CD4-positive, alpha-beta T cell treated with Interleukin-2 at 100 ng/mL for 4 hours (primary cell): ENCODE measurements at places on chromosomes 11 and 22.

- no peak for DNase-seq
Observed at GRCh38 chr11:64097468-64098317, 62.0 kb downstream of the FLRT1 start.

DNA sequence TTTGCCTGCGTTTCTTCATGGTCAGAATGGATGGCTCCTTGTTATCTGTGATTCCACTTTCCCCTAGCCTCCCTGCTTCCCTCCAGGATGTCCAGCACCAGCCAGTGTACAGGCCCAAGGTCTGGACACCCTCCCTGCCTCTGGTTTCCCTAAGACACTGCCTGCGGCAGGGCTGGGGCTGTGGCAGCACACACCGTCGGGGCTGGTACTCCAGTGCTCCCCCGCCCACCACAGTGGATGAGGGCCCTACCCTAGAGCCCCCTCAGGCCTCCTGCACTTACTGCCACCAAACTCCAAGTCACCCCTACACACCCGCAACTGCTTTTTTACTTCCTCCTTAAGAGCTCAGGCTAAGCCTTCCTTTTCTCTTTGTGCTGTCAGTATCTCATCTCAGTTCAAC is 28.9 kb downstream of the ZNF214 start:
- no peak for DNase-seq

- DNase-seq = no peak
Observed at GRCh38 chr11:55503449-55503848, 50.8 kb upstream of the OR4C15 start.

GRCh38 chr11:61890529-61891330 is 615 bp downstream of the FADS3 start:
- DNase-seq = peak; percentile 16

DNA sequence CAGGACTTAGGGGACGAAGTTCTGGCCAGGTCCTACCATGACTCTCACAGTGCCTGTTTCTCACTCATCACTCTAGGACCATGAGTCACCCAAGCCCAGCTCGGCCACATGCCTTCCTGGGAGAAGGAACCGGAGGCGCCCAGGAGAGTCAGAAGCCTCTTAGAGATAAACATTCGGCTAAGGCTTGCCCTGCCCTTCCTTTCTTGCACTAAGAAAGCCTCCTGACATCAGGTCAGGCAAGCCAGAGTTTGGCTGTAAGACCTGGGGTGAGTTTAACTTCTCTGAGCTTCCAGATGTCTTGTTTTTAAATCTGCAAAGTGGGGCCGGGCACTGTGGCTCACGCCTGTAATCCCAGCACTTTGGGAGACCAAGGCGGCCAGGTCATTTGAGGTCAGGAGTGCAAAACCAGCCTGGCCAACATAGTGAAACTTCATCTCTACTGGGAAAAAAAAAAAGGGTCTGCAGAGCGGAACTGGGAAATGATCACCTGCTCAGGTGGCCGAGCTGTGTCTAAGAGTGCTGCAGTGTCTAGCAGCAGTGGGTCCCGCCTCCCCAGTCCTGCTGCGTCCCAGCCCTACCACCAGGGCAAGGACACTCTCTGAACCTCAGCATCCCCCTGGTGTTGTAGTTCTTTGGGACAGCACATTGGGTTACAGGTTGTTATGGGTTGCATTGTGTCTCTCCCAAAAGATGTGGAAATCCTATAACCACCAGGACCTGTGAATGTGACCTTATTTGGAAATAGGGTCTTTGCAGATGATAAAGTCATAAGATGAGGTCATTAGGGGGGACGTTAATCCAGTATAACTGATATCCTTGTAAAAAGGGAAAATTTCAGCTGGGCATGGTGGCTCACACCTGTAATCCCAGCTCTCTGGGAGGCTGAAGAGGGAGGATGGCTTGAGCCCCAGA is 1.8 kb upstream of the CARS1 start:
- DNase-seq = no peak

GRCh38 chr22:38762551-38762983 is 6.8 kb upstream of the SUN2 start:
- no peak for DNase-seq

DNA sequence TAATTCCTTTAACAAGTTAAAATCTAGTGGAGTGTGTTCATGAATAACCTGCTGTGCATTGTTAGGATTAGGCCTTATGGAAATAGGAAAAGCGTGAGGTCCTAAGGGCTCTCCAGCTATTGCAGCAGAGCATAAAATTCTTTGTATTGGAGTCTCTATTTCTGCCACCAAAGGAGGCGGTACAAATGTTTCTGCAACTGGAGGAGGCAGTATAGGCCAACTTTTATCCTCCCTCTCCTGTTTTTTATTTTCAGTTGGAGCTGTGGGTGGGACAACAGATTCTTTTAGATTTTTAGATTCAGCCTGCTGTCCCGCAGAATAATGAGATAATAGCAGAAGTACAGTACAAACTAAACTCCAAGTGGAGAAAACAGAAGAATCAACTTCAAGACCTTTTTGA is 26.2 kb downstream of the OR10A6 start:
- DNase-seq = no peak

- DNase-seq = no peak
Observed at GRCh38 chr11:11416917-11417316, 63.9 kb upstream of the CSNK2A3 start.

GRCh38 chr11:100831929-100832494 is 144.9 kb downstream of the ARHGAP42 start:
- no peak for DNase-seq

DNA sequence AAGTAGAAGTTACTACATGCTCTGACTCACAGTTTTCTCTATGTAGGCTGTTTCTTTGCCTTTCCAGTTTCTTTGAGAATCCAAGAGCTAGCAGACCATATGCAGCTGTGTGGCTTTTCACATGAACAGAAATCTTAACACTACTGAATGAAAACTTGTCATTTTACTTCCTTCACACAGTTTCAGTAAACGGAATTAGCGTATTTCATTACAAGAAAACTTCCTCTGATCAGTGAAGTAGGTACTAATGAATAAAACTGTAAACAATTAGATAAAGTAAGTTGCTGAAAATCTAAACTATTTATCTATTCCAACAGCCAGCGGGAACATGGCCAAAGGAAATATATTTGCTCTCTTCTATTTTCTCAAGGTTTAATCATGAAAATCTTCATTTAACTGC is 953.2 kb downstream of the LRRC4C start:
- DNase-seq = no peak
